ENCODE measurements at places on chromosomes 7 and 10.

- DNase-seq: no peak
Measured at GRCh38 chr7:6385110-6385781, 62.5 kb downstream of the DAGLB start.

- peak; percentile 84 for DNase-seq
Measured at GRCh38 chr10:31134311-31134952, 102.8 kb upstream of the ZNF438 start.

DNA sequence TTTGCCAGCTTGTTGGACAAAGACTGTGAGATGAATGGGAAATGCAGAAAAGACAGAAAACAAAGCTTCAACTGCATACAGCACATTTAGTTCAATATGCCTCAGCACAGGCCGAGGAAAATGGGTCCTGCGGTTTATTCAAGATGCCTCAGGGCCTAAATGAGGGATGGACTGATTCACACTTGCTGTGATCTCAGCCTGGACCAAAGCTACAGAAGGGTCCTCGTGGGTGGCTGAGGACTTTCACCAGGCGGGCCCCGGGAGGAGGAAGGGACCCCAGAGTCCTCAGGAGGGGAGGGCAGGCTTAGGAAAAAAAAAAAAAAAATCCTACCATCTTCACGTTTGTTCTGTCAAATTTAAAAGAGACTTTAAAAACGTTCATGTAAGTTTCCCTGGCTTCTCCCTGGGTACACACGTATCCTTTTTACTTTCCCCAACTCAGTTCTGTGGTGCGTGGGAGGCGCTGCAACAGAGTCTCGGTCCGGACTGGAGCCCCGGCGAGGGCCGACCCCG, 624 bp upstream of the ZNF783 start:
- no peak for DNase-seq

DNA sequence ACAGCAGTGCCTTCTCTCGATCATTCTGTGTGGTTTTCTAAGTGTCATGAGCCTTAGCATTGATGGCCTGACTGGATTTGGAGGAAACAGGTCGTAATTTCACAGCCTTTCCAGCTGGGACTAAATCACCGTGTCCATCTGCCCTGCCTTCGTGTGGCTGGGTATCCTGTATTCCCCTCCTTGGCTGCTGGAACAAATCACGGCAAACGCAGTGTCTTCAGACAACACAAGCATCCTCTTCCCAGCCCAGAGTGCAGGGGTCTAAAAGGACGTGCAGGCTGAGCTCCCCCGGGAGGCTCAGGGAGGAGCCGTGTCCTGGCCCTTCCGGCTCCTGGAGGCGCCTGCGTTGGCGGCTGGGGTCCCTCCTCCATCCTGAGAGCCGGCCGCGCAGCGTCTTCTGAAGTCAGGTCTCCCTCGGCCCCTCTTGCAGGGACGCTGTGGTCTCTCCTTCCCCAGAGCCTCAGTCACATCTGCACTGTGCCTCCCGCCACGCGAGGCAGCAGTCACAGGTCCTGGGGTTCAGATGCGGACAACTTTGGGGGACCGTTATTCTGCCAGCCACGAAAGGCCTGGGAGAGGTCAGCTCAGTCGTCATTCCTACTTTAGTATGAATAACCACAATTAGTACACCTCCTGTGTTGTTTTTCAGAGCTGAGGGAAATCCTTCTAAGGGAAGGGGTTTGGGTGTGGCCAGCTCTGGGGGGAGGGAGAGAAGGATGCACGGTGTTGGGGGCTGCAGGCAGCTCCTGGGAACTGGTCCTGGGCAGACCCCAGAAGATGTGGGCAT, 41.1 kb downstream of the FAM20C start:
- no peak for DNase-seq

- DNase-seq: no peak
Measured at GRCh38 chr10:80500572-80501380, 36.9 kb upstream of the SH2D4B start.

- peak; percentile 48 for DNase-seq
Measured at GRCh38 chr7:122520971-122521555, 177.9 kb downstream of the RNF133 start.

- DNase-seq: peak; percentile 28
Measured at GRCh38 chr7:148503900-148504487, 86.6 kb upstream of the C7orf33 start.

DNA sequence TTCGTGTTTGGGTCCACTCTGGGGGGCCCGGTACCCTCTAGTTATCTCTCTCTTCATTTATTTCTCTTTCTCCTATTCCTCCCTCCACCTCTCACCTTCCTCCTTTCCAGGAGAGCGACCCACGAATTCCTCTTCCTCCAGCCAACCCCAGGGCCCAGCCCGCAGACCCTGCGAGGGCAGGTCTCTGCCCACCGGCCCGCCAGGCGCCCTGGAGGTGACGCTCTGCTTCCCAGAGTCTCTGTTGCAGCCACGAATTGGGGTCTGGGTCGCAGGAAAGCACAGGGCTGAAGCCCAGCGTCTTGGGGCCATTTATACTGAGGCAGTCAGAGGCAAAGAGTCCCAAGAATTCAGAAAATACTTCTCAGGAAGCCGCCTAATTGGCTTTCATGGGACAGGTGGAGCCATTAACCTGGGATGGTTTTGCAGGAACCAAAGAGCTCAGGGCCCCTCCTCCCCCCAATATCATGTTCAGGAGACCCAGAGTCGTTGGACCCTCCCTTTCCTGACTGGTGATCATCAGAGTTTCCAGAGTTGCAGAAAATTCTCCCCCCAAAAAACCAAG, 2.7 kb upstream of the EN2 start:
- DNase-seq: no peak

DNA sequence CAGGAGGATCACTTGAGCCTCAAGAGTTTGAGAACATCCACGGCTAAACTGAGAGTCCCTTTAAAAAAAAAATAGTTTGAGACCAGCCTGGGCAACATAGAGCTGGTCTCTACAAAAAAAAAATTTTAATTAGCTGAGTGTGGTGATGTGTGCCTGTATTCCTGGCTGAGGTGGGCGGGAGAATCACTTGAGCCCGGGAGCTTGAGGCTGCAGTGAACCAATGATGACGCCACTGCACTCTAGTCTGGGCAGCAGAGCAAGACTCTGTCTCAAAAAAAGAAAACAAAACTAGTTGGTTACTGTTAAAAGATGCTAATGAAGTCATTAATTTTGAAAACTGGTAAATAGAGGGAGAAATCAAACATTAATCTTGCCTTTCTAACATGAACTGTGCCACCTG, 76.4 kb downstream of the MMRN2 start:
- no peak for DNase-seq

- DNase-seq: peak; percentile 68
Measured at GRCh38 chr7:108211382-108212201, 81.4 kb upstream of the LAMB4 start.

GRCh38 chr7:106715730-106716129, 54.8 kb upstream of the CCDC71L start:
- no peak for DNase-seq

GRCh38 chr10:26730552-26730951, 33.1 kb downstream of the PDSS1 start:
- no peak for DNase-seq

- DNase-seq: no peak
Measured at GRCh38 chr7:47039089-47039648, 542.7 kb downstream of the TNS3 start.

DNA sequence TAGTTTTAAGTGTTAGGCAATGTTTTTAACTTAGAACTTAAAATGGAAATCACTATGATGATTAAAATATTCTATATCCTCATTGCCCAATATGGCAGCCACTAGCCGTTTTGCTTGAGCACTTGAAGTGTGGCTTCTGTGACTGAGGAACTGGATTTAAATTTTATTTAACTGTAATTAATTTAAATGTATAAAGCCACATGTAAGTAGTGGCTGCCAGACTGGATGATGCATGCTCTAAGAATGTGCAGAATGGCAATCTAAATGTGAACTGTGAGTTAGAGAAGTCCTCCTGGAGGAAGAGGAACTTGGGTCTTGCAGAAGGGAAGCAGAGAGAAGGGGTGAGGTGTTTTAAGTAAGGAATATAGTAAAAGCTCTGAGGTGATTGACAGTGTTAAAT, 451.4 kb downstream of the SUGCT start:
- DNase-seq: no peak

- no peak for DNase-seq
Measured at GRCh38 chr10:70558295-70558694, 44.2 kb downstream of the PRF1 start.

- DNase-seq: no peak
Measured at GRCh38 chr10:26327811-26328210, 110.3 kb upstream of the APBB1IP start.

- no peak for DNase-seq
Measured at GRCh38 chr7:139423091-139423490, 60.4 kb downstream of the KLRG2 start.

GRCh38 chr10:70120417-70120816, 12.2 kb downstream of the AIFM2 start:
- no peak for DNase-seq

- DNase-seq: no peak
Measured at GRCh38 chr7:68267486-68267885, 1270.9 kb downstream of the TYW1 start.

DNA sequence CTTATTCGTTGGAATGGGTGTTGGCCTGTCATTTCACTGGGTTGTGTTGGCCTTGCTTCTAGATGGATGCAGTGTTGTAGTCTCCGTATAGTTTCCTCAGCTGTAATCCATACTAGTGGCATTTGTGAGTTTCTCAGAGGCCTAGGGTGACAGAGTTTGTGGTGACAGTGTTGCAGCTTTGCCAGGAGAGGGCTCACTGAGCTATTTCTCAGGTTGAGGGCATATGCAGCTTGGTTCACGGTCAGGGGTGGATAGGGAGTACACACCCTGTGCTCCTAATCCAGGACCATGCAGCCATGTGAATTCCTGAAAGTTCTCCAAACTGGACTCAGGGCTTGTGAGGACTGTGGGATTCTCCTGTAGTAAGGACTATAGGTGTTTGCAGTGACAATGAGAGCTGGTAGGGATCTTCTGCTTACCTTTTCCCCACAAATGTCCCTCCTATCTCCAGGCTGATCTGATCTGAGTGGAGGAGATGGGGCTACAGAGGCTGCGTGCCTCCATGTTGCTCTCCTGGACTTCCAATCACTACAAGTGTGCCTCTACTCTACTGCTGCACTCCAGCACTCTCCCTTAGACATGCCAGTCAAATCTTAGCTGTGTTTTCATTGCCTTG, 229.0 kb downstream of the STK31 start:
- peak; percentile 32 for DNase-seq

GRCh38 chr10:92208736-92209135, 82.1 kb downstream of the CPEB3 start:
- DNase-seq: no peak

DNA sequence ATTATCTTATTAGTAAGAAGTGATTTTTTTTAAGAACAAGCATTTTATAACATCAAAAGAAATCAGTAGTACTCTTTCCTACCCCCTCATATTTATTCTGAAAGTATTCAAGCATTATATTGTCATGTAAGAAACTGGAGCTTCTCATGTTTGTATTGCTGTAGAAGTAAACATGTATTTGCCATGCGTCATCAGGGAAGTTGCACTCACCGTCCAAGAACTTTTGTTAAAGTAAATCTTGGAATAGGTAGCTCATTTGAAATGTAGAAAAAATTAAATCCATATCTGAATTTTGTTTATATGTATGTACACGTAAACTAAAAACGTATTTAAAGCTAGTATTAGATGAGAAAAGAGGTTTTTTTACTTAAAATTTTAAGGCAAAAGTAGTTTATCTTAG, 96.8 kb downstream of the PTEN start:
- no peak for DNase-seq

GRCh38 chr10:133261726-133262325, 14.8 kb downstream of the ADAM8 start:
- DNase-seq: peak; percentile 9

GRCh38 chr7:36986948-36987724, 262.8 kb upstream of the AOAH start:
- DNase-seq: peak; percentile 64

- no peak for DNase-seq
Measured at GRCh38 chr10:11175823-11176243, 158.2 kb downstream of the CELF2 start.

- DNase-seq: no peak
Measured at GRCh38 chr10:131077724-131078123, 233.8 kb downstream of the TCERG1L start.

DNA sequence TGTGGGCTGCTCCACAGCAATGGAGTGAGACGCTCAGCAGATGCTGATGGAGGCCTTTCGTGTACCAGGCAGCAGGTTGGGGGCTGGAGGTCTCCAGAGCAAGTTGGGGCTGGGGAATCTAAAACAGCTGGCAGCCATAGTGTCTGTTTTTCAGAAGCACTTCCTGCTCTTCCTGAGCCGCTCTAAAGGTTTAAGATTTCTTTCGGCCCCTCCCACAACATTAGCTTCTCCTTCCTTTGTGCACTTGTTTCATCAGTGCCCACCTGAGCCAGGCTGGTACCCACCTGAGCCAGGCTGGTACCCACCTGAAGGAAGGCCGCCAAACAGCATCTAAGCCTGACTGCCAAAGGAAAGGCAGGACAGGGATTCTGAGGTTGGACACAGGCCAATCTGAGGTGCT, 18.4 kb upstream of the WAPL start:
- no peak for DNase-seq

DNA sequence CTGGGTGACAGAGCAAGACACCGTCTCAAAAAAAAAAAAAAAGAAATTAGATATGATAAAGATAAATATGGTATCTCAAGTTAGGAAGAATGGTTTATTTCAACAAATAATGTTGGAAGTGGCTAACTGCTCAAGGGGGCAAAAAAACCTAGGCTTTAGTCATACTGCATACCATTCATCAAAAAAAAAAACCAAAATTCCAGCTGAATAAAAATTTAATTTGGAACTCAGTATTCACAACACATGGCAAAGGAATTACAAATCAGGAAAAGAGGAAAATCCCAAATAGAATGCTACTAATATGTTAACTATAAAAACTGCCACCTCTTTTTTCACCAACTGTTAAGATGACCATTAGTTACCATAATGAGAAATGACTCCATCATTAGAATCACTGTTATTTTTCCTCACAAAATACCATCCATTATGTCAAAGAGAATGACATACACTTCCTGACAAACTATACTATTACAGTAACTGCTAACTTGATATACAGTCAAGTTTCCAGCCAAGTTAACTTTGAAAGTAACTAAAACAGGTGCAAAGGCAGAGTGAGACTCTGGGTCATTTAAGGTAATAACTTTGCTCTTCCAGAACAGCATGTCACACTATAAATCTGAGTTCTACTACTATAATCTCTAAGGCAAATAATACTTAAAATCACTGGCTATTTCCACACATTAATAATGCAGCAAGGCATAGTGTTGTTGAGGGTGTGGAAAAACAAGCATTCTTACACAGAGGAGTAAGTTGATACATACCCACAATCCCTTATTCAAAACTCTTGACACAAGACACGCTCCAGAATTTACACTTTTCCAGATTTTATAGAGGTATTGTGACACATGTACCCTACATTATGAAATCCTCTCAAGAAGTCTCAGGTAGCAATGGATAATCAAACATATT, 10.2 kb downstream of the KBTBD2 start:
- DNase-seq: no peak

DNA sequence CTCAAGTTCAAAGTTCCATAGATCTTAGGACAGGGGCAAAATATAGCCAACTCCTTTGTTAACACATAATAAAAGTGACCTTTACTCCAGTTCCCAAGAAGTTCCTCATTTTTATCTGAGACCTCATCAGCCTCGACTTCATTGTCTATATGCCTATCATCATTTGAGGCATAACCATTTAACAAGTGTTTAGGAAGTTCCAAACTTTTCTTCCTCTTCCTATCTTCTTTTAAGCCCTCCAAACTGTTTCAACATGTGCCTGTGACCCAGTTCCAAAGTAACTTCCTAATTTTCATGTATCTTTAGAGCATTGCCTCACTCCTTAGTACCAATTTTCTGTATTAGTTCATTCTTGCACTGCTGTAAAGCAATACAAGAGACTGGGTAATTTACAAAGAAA, 569.1 kb downstream of the ANKRD7 start:
- DNase-seq: no peak
